ENCODE measurements at places on chromosomes 1 and 21.

- no peak for DNase-seq
Measured at GRCh38 chr1:202815120-202815519, 4.4 kb downstream of the PCAT6 start.

DNA sequence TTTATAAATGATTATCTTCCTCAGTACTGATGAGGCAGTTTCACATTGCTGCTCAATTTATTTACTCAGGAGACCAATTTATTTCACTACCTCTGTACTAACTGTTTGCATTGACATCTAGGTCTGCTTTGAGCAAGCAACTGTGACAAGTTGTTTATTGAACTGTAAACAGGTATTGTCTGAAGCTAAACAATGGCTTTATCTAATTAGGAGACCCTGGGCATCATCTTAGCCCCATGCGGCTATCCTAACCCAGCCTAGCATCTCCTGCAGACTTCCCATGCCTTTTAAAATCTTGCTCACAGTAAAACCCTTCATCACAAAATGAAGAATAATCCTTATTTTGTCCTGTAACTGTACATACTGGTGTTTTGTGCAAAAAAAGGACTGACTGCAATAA lies 348.2 kb downstream of the RWDD3 start:
- no peak for DNase-seq

- DNase-seq: no peak
Measured at GRCh38 chr1:111032295-111032897, 68.7 kb upstream of the LRIF1 start.

DNA sequence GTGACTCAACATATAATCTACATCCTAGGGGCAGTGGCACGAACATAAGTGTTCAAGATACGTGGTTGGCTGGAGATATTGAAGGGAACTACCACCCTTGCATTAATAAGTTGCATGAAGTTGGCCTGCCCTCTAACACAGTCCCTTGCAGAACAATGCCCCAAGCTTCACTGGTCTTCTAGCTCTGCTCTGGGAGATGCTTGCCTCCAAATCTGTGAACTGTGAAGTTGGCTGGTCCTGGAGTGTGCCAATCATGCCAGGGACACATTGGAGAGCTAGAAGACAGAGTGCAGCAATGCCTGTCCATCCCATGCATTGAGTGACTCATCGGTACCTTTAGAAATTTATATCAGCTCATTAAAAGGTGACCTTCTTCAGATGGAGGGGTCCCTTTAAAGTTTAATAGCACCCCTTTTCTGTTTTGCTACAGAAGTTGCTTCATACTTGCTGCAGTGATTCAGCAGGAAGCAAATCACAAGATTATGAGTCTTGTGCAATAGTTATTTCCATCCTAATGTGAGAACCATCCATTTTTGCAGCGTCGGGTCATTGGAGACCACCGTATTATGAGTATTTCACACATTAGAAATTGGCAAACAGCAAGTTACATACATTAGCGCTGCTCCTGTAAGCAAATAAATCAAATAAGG lies 55.2 kb upstream of the KAZN start:
- no peak for DNase-seq

DNA sequence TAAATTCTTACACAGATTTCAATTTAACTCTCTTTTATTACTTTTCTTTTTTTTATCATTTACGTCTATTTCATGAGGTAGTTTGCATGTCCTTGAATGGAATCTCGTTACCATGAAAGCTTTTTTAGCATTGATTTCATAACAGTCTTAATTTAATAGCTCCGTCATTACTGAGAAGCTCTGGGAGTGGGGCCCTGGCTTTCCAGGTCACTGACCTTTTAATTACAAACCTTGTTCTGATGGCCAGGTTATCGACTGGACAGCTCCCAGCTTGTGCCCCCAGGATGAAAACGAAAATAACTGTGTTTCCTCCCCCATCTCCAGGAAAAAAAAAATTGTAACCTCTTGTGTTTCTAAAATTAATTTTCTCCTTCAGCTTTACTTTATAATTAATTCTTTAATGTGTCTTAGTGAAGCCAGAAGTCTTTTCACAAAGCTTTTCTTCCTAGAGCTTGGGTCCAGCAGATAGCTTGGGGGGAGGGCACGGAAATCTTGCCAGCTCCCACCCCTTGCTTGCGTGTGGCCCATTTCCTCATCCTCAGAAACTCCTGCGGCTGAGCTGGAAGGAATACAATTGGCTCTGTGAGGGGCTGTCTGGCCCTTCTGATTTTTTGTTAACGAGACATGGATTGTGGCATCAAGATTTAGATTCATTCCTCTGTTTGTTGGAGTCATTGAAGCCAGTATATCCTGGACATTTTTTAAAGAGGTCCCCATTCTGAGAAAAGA lies 65.7 kb downstream of the PEX14 start:
- no peak for DNase-seq

DNA sequence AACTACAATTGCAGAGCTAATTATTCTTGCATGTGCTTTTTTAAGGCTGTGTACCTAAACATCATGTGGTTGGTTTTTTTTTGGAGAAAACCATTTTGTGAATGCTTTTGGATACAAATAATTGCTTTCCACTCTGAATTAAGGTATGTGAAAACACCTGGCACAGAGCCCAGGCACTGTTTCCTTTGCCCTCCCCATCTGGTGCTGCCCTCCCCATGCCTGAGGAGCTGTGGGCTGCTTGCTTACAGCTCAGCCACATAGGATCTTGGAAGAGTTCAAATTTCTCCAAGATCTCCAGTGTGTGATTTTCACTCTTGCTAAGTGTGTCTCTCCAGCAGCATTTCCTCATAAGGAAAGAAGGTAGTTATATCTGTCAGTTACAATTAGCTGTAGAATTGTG lies 27.8 kb downstream of the DNM3 start:
- no peak for DNase-seq

- no peak for DNase-seq
Measured at GRCh38 chr1:14180738-14181137, 417.7 kb upstream of the KAZN start.

- no peak for DNase-seq
Measured at GRCh38 chr1:154181944-154182343, 10.0 kb downstream of the TPM3 start.

DNA sequence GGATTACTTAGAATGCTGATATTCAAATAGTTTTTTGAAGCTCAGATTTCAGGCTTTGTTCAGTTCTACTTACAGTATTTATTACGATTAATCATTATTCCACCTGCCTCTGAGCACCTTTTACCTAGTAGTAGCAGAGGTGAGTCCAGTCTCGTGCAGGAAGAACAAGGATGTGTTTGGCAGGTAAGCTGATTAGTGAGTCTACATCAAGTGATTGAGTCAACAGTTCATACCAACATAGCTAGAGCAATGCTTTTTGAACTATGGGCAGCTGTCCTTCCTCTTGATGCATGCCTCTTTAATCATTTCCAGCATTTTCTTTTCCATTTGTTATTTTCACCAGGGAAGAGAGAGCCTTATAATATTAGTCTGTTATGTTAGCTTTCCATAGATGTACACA lies 838.9 kb downstream of the USP25 start:
- DNase-seq: no peak

GRCh38 chr1:16338961-16339360 lies 13.3 kb downstream of the FBXO42 start:
- DNase-seq: no peak

- DNase-seq: no peak
Measured at GRCh38 chr21:37566790-37567615, 200.4 kb downstream of the DYRK1A start.

- DNase-seq: no peak
Measured at GRCh38 chr1:29462096-29462495, 225.8 kb downstream of the PTPRU start.

GRCh38 chr1:42167611-42168390 lies 3.3 kb upstream of the GUCA2A start:
- DNase-seq: no peak

DNA sequence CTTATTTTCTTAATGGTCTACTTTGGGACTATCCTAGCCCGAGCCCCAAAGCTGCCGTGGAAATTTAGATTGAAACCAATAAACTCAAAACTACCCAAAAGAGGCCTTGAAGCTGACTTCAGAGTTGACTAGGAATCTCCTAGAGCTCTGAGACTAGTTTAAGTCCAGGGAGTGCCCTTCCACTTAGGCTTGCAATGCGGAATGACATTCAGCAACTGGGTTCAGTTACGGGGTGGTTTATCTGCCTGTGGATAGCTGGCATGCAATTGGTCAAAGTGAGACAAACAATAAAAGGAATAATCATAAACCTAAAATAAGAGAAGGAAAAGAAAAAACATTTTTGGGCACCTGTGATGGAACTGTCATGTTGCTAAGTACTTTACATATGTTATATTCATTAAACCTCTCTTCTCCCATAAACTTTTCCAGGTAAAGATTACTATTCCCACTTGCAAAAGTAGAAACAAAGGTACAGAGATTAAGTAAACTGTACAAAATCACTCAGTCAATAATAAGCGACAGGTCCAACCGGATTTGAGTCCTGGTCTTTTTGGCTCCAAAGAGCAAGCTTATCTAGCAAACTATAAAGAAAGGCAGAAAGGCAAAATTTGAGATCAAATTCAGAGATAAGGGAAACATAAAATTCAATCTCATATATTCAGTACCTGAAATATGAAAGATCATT lies 56.5 kb downstream of the GPATCH2 start:
- DNase-seq: no peak

GRCh38 chr1:84386716-84387479 lies 11.4 kb upstream of the DNASE2B start:
- no peak for DNase-seq
